ENCODE measurements at places on chromosomes 6 and 20.
A peak's percentile ranks its signal among the peaks of the same experiment; 100 is the strongest.

DNA sequence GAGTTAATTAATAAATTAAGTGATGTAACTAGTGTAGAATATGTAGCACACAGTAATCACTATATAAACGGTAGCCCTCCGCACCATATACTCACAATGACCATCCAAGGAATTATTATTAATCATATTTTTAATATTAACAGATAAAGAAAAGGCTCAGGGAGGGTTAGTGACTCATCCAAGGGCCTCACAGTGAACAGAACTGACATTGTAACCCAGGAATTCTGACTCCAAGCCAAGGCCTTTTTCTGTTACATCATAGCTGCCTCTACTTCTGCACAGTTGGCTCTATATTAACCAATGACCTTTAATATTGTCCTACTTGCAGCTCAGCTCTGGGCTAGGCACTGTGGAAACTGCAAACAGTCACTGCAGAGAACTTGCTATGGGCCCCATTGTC lies 117.5 kb upstream of the SIRPG start:
- no peak for DNase-seq

GRCh38 chr6:87945966-87946365 lies 101.7 kb upstream of the SPACA1 start:
- no peak for DNase-seq

DNA sequence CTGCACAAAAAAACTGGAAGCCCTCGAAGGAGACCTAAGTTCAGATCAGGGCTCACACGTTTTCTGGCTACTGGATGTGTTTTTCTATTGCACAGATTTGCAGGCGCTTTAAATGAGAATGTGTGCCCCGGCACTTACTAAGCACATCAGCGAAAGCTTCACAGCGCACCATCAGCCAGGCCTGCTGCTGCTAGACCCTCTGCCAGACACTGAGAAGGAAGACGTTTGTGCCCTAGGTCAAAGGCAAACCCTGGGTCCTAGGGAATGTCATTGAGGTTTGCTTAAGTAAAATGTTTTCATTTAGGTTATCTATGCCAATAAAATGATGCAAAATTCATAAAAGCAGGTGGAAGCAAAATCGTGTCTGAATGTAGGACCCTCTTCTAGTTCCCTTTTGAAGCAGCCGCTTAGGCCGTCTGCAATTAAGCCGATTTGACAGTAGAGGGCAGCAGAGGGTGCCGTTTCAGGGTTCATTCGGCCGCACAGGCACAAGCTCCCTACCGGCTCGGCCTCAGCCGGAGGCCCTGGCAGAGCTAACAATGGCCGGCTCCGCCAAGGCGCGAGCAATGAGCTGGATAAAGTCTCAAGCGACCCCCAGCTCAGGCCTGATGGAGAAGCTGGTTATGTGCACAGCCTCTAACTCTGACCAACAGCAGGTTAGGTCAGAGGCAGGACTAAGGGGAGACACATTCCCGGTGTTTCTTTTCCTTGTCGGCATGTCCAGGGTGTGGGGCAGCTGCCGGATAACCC lies 107.2 kb upstream of the FOXA2 start:
- no peak for DNase-seq

- DNase-seq, result peak; percentile 26
Observed at GRCh38 chr6:27479319-27480182, 6.6 kb upstream of the ZNF184 start.

GRCh38 chr6:128807577-128807976 lies 75.4 kb upstream of the LAMA2 start:
- DNase-seq, result no peak

All from omental fat pad (tissue), 4 donors.